ENCODE measurements at places on chromosomes 12 and 14.

DNA sequence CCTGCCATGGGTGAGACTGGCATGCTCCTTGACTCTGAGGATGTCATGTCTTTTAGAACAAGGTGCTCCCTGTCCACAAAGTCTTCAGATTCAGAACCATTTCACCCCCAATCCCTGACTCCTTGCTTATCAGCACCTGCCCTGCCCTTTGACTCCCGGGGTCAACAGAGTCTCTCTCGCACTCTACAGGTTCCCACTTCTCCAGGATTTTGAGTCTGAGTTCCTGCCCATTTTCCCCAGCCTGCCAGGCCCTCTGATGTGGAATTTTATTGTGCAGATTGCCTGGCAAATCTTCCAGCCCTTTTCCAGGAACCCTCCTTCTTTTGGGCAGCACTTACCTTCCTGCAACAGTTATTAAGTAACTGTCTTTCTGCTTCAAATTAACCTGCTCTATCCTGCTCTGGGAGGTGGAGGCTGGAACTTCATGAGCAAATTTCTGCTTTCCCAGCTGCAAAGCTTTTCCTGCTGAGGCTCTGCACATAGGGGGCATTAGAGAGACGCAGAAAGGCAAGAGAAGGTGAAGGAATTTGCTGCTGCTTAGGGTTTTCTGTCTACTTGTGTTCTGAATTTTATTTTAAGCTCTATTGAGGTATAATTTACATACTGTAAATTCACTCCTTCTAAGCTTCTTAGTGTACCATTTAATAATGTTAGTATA lies 259.1 kb downstream of the PCNX1 start:
- peak; percentile 70 for DNase-seq

DNA sequence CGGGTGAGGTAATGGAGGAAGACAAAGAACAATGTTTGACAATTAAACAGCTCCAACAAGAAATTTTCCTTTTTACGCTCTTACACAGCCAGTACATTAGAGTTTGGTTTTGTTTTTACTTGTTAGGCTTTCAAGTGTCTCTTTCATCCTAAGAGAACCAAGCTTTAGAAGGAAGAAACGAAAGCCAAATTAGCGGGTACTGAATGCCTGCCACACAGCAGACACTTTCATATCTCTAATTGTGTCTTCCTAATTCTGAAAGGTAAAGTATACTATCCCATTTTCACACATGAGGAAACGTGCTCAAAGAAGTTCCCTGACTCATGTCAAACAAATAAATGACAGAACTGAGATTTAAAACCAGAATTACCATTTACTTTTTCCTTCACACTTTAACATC lies 65.0 kb downstream of the CDK17 start:
- DNase-seq = no peak

DNA sequence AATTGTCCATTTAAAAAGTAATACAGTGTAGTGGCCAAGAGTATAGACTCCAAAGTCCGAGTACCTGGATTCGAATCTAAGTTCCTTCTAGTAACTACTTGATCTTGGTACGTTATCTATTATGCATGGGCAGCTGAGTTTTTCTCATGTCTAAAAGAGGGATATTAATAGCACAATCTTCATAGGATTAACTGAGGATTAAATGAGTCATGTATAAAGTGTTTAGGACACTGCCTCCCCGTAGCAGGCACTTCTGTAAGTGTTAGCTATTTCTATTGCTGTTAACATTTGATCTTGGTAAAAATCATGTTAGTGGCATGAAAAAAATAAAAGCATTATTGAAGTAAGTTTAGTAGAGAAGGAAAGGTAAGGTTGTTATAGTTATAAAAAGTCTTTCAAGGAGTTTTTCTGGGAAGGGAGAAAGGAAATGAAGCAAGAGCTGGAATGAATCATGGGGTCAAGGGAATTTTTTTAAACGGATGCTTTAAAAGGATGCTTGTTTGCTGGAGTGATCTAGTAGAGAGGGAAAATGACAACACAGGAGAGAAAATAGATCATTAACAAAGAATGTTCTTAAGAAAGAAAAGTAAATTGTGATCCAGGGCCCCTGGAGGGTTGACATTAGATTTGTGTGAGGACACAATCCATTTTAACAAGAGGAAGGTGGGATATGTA lies 502.2 kb upstream of the USP15 start:
- DNase-seq = no peak

- no peak for DNase-seq
Measured at GRCh38 chr12:18595412-18595811, 142.4 kb downstream of the PLCZ1 start.

GRCh38 chr14:22560662-22561365 lies 28.2 kb downstream of the DAD1 start:
- no peak for DNase-seq

DNA sequence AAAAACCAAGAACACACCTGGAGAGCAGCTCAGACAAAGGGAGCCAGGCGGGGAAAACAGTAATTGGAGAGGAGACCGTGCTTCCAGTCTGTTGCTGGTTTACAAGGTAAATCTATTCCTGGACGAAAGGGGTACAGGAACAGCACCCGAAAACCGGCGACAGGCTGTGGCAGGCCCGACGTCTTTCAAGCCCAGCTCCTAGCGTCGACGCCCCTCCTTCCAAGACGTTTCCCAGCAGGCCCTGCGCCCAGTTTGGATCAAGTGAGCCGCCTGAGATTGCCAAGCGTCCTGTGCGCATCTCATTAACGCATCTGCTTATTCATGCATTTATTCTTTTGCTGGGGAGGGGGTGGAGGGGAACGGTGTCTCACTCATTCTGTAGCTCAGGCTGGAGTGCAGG lies 1.4 kb downstream of the C12orf56 start:
- DNase-seq = no peak

DNA sequence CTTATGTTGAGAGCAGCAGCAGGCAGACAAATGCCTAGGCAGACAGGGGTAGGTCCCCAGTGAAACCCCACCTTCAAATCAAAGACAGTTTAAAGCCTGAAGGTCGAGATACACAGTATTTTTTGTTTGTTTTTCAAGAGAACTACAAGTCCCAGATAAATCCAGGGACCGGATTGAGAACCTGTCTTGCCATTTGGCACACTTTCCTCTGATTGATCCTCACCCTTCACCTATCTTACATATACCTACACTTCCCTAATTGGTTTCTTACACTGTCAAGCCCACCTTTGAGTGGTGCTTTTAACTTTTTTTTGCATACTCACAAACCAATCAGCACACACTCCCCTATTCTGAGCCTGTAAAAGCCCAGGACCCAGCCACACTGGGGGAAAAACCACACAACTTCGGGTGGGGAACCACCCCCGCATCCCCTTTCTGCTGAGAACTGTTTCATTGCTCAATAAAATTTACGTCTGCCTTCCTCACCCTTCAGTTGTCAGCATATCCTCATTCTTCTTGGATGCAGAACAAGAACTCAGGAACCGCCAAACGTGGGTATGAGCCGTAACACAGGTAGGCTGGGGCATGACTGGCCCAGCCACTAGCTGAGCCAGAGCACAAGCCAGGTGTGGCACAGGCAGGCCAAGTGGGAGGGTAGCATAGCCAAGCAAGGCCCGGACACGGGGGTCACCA lies 11.1 kb downstream of the DICER1 start:
- DNase-seq = no peak

DNA sequence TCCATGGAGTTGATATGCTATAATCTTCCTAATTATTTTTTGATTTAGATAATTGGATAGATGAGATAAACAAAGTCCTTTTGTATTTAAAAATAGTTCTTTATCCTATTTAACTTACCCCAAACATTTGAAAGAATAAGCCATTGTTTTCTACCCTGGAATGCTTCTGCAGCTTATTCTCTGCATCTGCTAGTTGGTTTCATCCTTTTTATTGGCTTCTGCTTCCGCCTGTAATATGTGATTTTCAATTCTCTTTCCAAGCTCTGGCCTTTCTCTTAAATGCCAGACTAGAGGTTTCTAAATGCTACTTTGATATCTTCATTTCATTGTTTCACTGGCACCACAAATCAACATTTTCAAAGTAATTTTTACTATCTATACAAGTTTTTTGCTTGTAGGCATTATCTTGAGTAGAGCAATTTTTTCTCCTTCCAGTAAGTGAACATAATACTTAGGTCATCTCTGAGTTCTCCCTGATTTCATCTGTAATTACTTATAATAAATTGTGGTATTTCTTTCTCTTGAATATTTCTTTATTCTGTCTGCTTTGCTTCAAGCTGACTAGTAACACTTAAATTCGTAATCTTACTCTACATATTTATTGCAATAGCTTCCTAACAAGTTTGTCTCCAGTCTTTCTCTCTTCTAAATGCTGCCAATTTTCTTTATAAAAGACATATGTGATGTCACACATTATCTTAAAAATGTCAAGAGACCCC lies 958.4 kb downstream of the SLC6A15 start:
- DNase-seq = peak; percentile 2

GRCh38 chr14:95380350-95381042 lies 60.8 kb upstream of the CLMN start:
- no peak for DNase-seq

- DNase-seq = peak; percentile 65
Measured at GRCh38 chr12:3077572-3078081, 448 bp downstream of the TSPAN9 start.

- no peak for DNase-seq
Measured at GRCh38 chr14:51938137-51938536, 51.2 kb upstream of the RTRAF start.

DNA sequence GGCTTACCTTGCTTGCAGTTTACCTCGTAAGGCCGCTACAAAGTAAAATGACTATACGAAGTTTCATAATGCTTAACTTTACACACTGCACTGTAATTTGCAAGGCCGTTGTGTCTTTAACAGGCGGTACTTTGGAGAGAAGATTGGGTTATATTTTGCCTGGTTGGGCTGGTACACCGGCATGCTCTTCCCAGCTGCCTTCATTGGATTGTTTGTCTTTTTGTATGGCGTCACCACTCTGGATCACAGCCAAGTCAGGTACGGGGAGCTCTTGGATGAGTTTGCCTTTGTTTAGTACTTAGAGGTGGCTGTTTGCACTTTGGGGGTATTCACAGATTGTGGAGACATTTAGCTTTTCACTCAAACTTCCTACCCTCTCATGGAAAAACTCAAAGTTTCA lies 167.8 kb downstream of the SLC5A8 start:
- no peak for DNase-seq

DNA sequence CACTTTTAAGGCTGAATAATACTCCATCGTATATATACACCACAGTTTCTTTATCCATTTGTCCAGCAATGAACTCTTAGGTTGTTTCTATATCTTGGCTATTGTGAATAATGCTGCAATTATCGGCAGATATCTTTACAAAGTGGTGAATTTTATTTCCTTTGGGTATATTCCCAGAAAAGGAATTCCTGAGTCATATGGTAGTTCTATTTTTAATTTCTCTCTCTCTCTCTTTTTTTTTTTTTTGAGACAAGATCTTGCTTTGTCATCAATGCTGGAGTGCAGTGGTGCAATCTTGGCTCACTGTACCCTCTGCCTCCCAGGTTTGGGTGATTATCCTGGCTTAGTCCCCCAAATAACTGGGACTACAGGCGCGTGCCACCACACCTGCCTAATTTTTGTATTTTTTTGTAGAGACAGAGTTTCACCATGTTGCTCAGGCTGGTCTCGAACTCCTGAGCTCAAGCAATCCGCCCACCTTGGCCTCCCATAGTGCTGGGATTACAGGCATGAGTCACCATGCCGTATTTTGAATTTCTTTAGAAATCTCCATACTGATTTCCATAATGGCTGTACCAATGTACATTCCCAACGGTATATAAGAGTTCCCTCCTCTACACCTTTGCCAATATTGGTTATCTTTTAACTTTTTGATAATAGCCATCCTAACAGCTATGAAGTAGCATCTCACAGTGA lies 98.4 kb downstream of the EFCAB11 start:
- no peak for DNase-seq

GRCh38 chr12:21992823-21993222 lies 51.6 kb upstream of the ABCC9 start:
- DNase-seq = no peak

GRCh38 chr12:105835580-105836241 lies 303.0 kb downstream of the NUAK1 start:
- DNase-seq = no peak

DNA sequence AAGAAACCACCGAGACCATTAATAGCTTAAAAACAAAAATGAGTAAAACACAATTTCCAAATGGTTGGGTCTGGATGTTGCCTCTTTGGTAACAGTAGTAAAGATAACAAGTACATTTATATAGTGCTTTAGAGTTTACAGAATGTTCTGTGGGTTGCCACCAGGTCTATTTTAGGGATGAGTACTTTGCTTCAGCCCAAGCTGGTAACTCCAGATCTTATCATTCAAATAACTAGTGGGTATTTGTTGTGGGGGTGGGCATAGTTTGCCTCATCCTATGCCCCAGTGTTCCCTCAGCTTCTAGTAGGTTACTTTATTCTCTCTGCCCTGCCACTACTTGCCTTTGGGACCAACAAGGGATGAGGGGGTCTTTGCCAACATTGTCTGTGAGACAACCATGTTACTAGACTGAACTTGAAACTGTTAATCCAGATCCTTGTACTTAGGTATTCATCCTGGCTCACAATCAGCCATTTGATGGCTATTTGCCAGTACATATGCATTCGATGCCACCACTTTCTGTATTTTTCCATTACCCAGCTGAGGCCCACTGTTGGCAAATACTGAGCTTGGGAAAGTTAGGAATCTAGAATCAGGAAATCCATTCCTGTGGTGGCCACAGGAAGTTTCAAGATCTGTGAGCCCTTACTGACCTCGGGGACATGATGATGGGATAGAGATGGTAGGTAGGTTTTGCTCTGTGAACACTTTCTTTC lies 17.6 kb upstream of the AKAP6 start:
- DNase-seq = peak; percentile 29

DNA sequence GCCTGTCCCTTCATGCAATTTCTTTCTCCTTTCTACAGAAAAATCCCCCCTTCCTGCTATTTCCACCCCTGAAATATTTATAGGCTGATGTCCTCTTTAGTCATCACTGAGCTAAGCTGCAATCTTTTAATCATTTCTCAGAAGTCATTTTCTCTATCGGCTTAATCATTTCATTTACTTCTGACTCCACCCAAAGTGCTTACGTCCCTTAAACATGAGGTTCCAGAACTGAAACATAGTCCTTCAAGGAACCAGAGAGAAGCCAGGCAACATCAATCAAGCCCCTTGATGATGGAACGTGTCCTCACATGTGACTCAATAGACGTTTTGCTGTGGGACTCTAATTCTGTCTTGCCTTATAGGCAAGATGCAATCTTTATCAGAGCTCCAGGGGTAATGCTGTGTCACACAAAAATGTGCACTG lies 148.7 kb upstream of the KRR1 start:
- DNase-seq = no peak

- no peak for DNase-seq
Measured at GRCh38 chr14:69317780-69318179, 57.8 kb downstream of the GALNT16 start.

DNA sequence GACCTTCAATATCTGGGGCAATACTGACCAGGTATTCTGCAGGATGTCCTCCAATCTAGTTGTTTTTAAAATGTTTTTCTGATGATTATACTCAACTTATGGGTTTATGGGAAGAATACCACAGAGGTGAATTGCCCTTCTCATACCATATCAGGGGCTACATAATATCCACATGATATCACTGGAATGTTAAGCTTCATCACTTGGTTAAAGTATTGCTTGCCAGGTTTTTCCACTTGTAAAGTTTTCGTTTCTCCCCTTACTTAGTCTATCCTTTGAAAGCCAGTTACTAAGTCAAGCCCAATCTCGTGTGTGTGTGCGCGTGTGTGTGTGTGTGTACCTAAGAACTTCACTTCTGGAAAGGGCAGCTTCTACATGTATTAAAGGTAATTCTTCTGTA lies 980.9 kb upstream of the FBXO33 start:
- DNase-seq = no peak

All from tongue (tissue), 3 donors.